GOT3 (cell line): ENCODE measurements at places on chromosomes 1 and 21.

GRCh38 chr1:181445436-181445835 lies 37.9 kb upstream of the CACNA1E start:
- DNase-seq: no peak

GRCh38 chr1:31605908-31606427 lies 11.5 kb upstream of the HCRTR1 start:
- no peak for DNase-seq

- no peak for DNase-seq
Observed at GRCh38 chr1:9557624-9558023, 18.4 kb downstream of the SLC25A33 start.

DNA sequence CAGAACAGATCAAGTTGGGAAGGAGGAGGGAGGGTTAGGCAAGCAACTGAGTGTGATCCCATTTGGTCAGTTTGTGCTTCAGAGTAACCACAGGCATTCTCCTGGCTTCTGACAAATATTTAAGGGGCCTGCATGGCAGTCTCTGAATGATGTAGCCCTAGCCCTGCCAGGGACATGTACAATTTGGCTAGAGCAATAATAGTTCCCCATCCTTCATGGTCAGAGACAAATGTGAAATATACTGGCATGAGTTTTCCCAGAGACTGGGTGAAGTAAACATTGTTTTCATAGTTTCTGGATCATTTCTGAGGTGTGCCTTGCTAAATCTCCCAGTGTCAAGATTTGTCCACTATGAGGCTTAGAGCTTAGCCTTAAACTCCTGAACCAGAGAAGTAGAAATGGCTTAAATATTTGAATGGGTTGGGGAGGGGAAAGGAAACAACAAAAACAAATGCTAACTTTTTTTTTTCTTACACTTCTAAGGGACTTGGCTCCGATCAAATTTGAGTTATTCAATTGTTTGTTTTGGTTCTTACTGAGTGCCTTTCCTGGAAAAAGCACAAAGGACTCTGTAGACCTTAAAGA lies 42.0 kb upstream of the UBE2U start:
- DNase-seq: no peak

- no peak for DNase-seq
Observed at GRCh38 chr1:245578308-245578707, 423.5 kb downstream of the KIF26B start.

- DNase-seq: no peak
Observed at GRCh38 chr1:29629401-29629800, 393.1 kb downstream of the PTPRU start.

- no peak for DNase-seq
Observed at GRCh38 chr1:11484321-11484655, 5.3 kb downstream of the DISP3 start.

DNA sequence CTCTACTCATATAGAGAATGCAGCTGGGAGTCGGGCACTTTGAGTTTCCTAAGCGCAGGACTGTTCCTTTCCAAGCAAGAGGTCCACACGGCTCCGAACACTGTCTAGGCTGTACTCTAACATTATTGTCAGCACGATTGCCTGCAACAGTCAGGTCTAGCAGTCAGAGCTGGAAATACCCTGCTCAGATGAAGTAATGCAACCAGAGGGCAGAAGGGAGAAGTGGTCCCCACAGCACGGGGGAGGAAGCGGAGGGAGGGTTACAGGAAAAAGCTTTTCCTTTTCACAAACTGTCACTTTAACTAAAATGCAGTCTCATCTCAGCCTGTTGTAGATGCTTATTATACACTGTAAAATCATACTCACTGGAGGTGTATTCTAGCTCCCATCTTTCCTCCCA lies 98.9 kb upstream of the SLC44A3 start:
- no peak for DNase-seq

DNA sequence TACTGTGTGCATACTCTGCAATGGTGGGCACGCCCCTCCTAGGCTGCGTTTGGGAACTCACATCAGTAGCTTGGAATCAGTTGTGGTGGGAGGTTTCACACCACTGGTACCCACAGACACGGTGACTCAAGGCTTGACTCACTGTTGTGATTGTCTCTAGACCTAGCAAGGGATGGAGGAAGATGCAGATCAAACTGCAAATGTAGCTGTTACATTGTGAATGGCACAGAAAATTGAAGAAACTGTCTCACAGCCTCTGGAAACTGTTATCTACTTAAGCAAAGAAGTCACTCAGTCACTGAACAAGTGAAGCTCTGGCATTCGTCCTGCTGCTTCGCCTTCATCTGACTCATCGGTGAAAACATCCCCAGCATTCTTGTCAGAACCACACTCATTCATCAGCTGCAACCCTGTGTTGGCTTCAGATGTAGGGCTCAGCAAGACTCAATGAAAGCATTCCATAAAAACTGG lies 59.5 kb downstream of the POFUT2 start:
- peak; percentile 40 for DNase-seq

DNA sequence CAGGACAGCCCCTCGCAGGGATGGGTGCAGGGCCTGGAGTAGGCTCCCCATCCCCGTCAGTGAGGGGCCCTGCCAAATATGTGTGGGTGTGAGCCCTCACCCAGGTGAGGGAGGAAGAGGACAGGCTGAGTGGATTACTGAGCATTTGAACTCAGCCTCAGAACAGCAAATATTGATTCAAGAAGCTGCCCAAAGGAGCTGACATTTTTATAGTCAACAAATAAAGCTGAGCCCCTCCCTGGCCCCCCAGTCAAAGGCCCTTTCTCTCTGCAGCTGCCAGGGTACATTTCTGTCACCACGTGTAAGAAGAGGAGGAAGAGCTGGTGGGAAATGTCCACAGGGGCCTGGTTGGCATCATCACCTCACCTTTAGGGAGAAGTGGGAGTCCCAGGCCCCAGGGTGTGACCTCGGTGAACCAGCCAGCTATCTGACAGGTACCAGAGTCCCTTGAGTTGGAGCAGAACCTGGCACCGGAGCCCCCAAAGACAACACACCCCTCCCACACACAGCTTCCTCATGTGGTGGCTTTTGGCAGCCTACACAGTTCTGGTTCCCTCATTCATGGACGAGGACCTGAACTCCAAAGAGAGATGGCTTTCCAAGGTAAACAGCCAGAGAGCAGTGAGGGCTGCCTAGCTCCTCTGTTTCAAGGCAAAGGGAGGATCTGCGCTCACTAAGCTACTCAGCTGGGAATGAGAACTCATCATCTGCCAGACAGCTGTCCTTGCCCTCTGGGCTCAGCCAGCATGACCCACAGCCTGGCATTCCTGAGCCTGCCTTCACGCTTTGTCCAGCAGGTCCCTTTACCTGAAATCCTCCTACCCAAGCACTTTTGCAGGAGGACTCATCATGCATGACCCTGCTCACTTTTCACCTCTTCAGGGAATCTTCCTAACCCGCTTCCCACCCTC lies 43.0 kb upstream of the TENT5C start:
- DNase-seq: no peak

DNA sequence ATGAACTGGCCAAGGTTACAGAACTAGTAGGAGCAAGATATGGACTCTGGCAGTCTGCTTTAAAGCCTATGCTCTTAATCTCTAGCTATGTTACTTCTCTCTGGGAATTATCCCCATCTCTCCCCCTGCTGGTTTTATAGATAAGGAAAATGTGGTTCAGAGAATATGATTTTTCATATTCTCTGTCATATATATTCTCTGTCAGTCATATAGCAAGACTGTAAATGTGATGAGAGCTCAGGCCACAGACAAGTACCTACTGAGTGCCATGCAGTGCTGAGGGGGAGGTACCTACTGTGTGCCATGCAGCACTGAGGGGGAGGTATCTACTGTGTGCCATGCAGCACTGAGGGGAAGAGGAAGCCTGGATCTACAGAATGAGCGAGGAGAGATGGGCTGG lies 220.3 kb upstream of the FGGY start:
- no peak for DNase-seq

DNA sequence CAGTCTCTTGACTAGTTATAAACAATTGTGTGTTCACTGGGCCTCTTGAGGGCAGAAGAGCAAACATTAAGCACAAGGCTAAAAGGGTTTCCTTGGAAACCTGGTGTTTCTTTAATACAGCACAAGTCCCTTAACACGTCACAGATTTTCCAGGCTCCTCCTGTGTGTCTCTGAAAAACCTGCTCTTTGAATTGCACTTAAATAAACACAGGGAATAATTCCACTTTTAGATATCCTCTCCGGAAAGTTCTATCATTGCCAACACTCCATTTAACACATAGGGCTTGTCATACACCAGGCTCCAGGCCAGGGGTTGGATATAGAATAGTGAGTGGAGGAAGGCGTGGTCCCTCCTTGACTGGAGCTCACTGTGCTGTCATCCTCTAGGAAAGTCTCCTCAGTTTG lies 442.6 kb downstream of the DSCAM start:
- no peak for DNase-seq

DNA sequence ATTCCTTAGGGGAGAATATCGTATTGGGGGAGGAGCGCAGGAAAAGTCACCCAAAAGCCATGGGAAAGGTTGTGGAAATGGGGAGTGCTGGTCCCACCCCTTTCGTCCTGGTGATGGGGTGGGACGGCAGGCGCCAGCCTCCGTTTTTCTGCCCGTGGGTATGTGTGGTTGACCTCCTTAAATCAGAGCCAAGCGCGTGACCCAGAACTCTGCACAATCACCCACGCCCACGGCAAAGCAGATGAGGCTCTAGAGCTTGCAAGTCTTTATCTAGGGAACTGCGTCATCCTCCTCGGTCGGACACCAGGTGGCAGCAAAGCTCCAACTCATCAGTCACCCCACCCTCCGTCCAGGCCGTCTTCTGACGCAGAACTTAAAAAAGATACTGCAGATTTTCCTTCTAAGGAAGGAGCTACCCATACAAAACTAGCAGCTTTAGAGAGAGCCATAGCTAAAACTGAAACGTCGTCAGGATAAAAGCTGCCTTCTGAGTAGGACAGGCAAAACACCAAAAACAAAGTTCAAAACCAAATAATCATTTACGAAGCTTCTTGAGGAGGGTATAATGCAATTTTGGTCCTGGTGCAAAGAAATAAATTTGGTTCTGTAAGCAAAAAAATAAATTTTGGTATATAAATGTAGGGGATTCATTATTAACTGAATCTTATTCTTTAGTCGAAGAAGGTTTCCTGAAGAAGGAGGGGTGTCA lies 62.0 kb downstream of the TBX19 start:
- DNase-seq: peak; percentile 96

- no peak for DNase-seq
Observed at GRCh38 chr1:41538741-41539417, 54.4 kb upstream of the EDN2 start.

DNA sequence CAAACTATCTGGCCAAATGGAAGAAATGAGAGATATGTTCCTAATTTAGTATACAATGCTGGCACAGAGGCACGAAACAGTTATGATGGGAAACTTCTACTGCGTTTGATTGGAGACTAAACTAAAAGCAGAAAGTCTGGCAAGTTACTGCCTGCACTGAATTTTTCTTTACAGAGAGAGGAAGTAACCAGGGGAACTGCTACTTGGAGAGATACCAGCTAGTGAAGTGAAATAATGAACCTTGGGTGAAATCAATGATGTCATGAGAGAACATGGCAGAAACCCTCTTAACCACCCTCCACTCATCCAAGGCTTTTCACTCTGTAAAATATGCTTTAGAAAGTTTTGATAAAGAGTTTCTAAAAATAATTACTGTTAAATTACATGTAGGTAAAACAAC lies 29.3 kb downstream of the NIBAN1 start:
- DNase-seq: no peak

GRCh38 chr1:70947835-70948234 lies 99.8 kb downstream of the PTGER3 start:
- DNase-seq: no peak

GRCh38 chr1:235253219-235253962 lies 74.6 kb downstream of the ARID4B start:
- no peak for DNase-seq
